ENCODE measurements at places on chromosomes 6 and 20.

DNA sequence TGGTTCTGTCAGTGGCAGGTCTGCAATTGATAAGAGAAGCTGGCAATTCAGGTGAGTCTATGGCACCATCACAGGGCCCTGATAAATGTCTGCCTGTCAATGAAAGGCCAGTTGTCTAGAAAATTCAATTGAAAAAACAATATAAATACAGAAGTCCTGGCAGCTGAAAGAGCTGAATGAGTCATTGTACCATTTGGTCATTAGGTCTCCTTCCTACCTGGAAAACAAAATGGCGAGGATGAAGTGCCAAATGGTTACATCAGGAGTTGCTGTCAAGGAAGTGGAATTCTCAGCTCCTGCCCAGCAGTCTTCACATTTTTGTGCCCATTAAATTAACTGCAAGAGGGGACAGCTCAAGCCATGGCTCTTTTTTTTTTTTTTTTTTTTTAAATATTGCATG is 37.7 kb downstream of the PEX7 start:
- DNase-seq = no peak

DNA sequence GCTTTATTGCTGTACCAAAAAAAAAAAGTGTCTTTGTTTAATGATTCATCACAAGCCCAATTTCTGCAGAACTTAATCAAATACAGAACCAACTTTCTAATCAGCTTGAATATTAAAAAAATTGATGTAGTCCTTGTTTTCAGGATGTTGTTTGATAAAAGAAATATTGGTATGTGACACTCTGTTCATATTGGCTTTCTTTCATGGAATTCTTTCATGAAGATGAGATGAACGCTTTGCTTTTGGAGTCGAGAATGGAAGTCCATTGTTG is 184.3 kb downstream of the ZNF217 start:
- no peak for DNase-seq

GRCh38 chr6:80145509-80145908 is 39.0 kb downstream of the BCKDHB start:
- no peak for DNase-seq

GRCh38 chr20:57773059-57773815 is 63.4 kb upstream of the PMEPA1 start:
- no peak for DNase-seq

DNA sequence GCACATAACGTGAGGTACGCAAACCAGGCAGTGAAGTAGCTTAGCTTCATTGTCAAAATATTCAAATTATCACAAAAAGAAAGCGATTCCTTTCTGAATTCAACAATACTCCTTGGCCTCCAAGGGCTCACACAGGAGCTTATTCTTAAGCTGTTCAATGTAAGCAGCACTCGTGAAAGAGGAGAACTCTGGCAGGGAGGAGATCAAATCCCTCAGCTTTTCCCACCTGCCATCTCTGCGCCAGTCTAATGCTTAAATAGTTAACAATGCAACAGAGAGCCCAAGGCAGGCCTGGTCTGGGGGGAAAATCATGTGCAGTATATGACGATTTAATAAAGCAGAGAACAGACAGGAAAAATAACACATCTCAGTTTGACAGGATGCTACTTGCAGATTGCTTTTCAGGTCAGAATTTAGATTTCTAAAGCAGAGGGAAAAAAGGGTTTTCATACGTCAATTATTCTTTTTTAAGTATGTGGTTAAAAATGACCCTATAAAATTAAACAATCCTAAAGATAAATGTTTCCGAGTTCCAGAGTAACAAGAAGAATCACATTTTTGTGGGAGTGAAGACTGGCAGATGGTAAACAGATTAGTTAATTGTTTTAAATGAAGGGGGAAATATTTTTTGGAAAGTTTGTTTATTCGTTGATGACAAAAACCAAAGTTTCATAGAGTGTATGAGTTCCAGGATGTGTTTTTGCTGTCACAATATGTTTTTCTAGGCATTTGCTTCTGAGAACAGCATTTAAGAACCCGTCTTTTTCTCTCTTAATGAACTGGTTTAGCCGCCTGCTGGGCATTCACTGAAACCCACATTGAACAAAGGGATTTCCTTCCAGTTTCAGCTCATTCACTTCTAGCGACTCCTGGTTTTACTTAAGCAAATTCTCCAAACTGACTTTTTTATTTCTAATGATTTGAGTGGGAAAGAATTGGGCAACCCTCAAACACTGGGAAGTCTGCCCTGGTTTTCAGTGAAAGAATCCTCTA is 45.9 kb downstream of the PLAGL1 start:
- DNase-seq = peak; percentile 59

DNA sequence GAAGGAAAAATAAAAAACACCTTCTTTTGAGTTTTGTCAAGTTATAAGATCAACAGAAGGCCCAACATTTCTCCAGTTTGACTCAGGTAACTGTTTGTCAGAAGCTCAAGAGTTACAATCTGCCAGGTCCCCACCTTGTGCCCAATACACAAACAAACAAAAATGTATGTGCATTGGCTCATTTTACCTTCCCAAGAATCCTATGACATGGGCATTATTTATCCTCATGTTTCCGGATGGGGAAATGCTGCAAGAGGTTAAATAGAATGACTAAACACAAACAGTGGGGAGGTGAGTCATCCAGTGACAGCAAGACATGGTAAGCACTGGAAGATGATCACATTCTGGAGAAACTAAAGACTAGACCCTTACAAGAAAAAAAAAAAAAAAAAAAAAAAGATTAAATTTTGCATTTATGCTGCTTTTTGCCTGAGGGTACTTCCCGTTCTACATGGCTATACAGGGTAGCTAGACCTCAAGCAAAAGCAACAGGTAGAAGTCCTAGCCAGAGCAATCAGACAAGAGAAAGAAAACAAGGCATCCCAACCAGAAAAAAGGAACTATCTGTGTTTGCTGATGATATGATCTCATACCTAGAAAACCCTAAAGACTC is 23.6 kb upstream of the ANKRD60 start:
- peak; percentile 97 for DNase-seq

DNA sequence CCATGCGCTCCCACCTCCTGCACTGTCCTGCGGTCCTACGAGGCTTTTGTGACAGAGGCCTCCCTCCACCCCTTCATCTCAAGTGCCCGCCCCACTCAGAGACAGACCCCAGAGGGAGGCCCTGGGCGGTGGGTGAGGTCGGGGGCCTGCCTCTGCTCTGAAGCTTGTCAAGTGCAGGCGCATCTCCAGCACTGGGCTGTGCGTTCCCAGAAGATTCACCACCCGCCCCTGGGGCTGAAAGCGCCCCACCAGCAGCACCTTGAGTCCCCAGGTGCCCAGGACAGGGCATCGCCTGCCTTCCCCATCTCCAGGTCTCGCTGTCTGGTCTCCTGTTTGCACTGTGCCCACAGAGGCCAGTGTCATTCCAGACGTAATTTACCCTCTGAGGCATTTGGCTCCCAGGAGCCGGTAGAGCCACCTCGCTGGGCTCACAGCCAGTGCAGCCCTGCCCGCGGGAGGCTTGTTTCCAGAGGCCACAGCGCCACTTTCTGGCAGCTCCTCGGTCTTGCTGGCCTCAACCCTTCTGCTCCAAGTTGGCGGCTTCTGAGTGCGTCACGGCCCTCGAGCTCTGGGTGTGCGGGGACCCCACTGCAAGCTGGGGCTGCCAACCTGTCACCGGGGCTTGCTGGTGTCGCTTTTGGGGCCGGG is 191.1 kb downstream of the TAF4 start:
- peak; percentile 35 for DNase-seq

- DNase-seq = no peak
Measured at GRCh38 chr6:144413418-144413817, 128.3 kb downstream of the UTRN start.

- DNase-seq = peak; percentile 91
Measured at GRCh38 chr6:10411971-10412460, 2.9 kb downstream of the TFAP2A start.

GRCh38 chr6:163701762-163702161 is 287.2 kb downstream of the QKI start:
- no peak for DNase-seq

DNA sequence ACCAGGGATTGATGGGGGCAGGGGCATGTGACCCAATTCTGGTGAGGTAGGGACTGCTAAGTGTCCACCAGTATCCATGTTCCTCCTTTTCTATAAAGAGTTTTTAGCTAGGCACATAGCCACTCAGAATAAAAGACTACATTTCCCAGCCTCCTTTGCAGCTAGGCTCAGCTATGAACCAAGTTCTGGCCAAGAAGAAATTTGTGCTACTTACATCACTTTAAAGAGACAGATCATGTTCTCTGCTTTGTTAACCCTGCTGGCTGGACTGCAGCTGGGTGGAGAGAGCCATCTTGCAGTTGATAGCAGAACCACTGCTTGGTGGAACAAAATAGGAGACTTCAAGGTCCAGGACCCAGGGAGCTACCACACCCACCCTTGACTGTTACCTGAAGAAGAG is 5.3 kb upstream of the CCM2L start:
- DNase-seq = peak; percentile 55

DNA sequence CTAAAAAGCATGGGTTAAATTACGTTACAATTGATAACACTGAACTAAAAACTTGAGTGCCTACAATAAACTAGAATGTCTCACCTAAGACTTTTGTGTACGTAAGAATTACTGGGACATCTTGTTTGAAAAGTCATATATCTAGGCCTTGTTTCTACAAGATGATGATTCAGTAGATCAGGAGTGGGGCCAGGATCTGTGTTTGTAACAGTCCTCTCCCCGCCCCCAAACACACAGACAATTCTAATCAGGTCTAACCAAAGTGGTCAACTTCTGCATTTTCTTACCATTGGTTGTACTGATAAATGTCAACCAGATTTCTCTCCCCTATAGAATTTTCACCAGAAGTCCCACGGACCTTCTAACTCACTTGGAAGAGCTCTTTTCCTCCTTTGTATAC is 56.9 kb downstream of the RAMACL start:
- DNase-seq = peak; percentile 21

DNA sequence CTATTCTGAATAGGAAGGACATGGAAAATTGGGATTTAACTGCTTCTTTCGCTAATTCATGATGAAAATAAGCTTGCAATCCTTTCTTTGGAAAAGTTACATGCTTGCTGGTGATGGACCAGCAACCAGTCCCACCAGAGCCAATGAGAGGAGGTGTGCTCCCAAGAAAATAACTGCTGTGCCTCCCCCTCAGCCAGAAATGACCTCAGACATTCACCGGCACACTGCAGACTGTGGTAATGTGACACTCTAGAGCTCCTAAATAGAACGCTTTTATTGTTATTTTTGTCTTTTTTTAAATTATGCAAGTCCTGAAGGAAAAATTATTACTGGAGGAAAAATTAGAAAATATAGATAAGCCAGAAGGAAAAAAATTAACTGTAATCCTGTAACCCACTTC is 2.6 kb downstream of the PYGB start:
- peak; percentile 71 for DNase-seq

- DNase-seq = no peak
Measured at GRCh38 chr20:57685146-57685758, 24.6 kb downstream of the PMEPA1 start.

- no peak for DNase-seq
Measured at GRCh38 chr6:41373627-41373918, 38.2 kb downstream of the NCR2 start.

GRCh38 chr6:16418151-16418550 is 179.8 kb downstream of the GMPR start:
- DNase-seq = no peak

- DNase-seq = no peak
Measured at GRCh38 chr6:131290955-131291354, 155.7 kb downstream of the AKAP7 start.

DNA sequence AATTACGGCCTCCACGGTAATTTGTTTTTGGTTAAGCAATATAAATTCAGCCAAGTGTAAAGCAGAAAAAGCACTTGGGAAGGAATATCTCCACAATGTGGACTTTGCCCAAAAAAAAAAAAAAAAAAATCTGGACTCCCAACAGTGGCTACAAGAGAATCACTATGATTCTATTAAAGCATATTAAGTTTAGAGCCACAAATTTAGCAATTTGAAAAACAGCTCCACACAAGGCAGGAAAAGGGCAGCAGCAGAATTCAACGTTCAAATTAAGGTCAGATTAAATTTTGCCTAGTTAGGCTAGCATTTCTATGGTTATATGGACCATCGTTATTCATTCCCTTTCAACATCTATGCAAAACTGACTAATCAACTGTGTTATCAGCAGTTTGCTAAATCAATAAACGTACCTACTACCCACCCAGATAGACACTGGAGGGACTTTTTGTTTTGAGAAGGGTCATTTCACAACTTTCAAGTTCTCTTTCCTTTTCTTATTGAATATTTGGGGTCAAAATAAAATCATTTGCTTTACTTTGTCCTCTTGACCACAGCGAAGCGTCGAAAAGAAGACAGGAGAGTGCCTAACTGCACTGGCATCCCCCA is 1.0 kb downstream of the MCM9 start:
- no peak for DNase-seq

DNA sequence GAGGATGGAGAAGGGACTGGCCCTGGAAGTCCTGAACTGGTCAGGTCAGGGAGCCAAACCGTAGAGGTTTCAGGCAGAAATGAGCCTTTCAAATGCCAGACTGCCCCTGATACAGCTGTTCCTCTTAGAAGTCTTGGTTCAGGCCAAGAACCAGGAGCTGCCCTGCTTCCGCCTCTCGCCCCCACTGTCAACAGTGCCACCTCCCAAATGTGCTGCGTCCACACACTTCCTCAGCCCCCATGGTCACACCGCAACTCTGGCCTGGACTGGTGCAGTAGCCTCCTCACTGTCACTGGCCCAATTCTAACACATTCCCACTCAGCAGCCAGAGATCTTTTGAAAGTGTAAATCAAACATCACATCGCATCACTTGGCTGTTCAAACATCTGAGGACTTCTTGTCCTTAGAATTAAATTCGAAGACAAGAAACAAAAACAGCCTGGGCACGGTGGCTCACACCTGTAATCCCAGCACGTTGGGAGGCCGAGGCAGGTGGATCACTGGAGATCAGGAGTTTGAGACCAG is 69.7 kb downstream of the STK35 start:
- no peak for DNase-seq

GRCh38 chr20:45358282-45359068 is 4.5 kb upstream of the SYS1 start:
- peak; percentile 82 for DNase-seq

GRCh38 chr20:48364688-48365421 is 462.9 kb downstream of the PREX1 start:
- no peak for DNase-seq

DNA sequence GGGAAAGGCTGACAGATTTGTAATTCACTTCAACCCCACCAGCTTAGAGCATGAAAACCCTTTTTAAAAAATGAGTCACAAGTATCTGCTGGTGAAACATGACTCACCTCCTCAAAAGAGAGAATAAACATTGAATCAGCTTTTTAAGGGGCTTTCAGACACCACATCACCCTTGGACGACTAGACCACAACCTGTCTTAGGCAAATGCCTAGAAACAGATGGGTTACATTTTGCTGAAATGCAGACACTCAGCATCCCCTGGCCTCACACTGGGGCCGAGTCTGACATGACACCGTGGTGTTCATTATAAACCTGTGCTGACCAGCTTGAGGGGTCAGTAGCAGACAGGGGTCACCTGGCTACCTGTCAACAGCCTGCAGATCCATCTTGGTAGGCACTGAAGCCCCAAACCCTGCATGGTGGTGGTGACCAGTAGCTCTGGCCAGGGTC is 175.3 kb upstream of the CST7 start:
- DNase-seq = peak; percentile 67

- DNase-seq = no peak
Measured at GRCh38 chr6:87543696-87544473, 45.9 kb downstream of the RARS2 start.

GRCh38 chr6:79557673-79558467 is 20.6 kb upstream of the LCA5 start:
- peak; percentile 10 for DNase-seq

- no peak for DNase-seq
Measured at GRCh38 chr6:63630466-63630865, 5.1 kb upstream of the PHF3 start.

- DNase-seq = no peak
Measured at GRCh38 chr6:19892260-19892659, 55.1 kb downstream of the ID4 start.
